ENCODE measurements at places on chromosomes 13 and 19. TPM values are rescaled to one million over a fixed set of nuclear protein-coding genes. Genes with fewer than 3 reads are reported as not detected.

GRCh38 chr19:53432088-53432661 is 391 bp downstream of the ZNF761 start:
- DNase-seq, result peak; percentile 77

- no peak for DNase-seq
Observed at GRCh38 chr19:32176591-32176990, 168.8 kb upstream of the ZNF507 start.

- DNase-seq, result no peak
Observed at GRCh38 chr19:46484656-46485055, 11.0 kb downstream of the PNMA8B start.

GRCh38 chr19:38120471-38121025 is 103.5 kb downstream of the DPF1 start:
- no peak for DNase-seq

The CCNA1 gene
- total RNA-seq, result 0.36 TPM

The CKM gene
- not detected for total RNA-seq

The LCP1 gene
- 74.7 TPM for total RNA-seq

The GPATCH1 gene
- 8.9 TPM for total RNA-seq

The SIGLEC11 gene
- total RNA-seq, result 3.1 TPM

Measured in aorta (tissue), 5 donors.